ENCODE measurements at places on chromosomes 7 and 10. TPM values are rescaled to one million over a fixed set of nuclear protein-coding genes. Genes with fewer than 3 reads are reported as not detected.
A peak's percentile ranks its signal among the peaks of the same experiment; 100 is the strongest.

GNAT3 gene
- total RNA-seq: not detected

GRCh38 chr7:136045181-136045580 is 68.0 kb upstream of the MTPN start:
- DNase-seq: no peak

- no peak for DNase-seq
These were observed 52.8 kb downstream of the ARHGAP22 start for GRCh38 chr10:48551861-48552591.

SLC26A3 gene
- total RNA-seq: not detected

GRCh38 chr10:94992811-94993210 is 54.4 kb downstream of the CYP2C9 start:
- DNase-seq: no peak

SFMBT2 gene
- 12.4 TPM for total RNA-seq

DNA sequence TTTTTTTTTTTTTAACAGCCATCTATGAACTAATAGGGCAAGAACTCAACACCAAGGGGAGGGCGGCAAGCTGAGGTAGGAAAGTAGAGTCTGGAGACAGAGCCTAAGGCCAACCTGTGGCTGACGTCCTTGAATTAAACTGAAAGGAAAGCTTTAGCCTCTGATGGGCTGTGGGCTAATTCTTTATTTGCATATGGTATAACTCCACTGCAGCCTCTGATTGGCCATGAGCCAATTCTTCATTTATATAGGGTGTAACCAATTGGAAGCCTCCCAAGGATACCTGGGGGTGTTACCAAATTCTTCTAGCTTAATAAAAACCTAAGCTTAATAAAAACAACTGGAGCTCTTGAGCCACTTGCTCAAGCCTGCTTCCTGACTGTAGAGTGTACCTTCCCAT is 10.3 kb downstream of the TYW1 start:
- DNase-seq: no peak

ATP6V0A4 gene
- total RNA-seq: not detected

GARIN1A gene
- total RNA-seq: 2.9 TPM

DNA sequence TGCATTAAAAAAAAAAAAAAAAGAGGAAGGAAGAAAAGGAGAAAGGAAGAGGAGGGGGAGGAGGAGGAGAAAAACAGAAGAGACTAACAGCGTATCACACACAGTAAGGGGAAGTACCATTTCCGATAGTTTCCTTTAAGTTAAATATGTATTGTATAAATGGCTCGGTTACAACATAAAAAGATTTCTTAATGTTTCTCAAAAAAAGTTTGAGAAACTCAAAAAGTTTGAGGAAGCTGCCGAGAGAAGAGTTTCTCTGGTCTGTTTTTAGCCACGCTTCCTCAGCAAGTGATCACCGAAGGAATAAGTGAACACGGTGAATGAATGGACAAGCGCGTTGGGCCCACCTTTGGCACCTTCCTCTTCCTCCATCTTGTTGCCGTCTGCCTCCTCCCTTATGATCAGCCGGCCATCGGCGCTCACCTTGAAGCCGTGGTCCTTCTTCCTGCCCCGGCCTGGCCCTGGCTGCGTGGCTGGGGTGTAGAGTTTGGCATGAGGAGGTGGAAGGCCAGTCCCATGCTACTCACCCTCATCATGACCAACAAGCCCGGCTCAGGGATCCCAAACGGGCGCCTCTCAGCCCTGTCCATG is 31.3 kb upstream of the FRAT2 start:
- DNase-seq: no peak

GRCh38 chr10:22698941-22699440 is 15.4 kb downstream of the PIP4K2A start:
- DNase-seq: no peak

DNA sequence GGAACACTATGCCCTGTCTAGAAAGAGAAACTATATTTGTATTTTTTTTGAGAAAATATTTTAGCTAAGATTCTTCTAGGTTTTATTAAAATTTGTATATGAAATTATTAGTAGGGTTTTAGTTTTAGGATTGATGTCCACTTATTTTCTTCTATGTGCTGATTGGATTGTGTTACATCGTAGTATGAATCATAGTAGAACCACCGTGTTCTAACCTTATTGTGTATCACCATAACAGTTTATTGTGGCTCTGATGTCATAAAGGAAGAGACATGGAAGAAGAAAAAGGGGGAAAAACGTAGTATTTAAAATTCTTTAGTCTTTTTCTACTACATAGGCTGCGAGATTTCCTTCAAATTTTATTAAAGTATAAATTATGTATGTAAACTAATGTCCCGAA is 1.9 kb downstream of the AGBL3 start:
- DNase-seq: no peak

DNA sequence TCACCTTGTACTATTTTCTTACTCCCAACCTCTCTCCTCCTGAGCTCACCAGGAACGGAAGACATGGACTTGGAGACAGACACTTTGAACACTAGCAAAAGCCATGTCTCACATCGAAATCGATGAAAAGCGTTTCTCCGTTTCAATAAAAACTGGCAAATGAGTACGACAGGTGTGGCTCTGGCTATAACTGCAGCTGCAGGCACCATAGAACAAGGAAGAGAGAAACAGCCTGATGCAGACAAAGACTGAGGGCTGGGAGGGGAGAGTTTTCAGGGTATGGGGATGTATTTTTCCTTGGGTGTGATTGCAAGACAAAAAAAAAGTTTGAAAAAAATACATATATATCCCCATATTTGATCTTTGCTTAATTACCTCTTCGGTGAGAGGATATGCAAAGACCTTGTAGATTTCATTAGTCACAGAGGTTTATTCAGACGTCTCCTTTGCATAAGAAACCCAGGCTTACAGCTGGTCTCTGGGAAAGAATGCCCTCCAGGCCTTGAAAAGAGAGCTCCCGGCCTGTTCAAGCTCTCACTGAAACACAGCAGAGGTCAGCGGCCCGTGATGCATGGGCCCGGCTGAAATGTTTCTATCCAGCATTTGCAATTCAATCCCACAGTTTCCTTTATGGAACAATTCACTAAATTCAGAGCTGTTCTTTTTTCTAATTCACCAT is 63.1 kb downstream of the TLL2 start:
- DNase-seq: no peak

NKX1-2 gene
- not detected for total RNA-seq

GRCh38 chr7:16915405-16915804 is 33.6 kb upstream of the AGR3 start:
- no peak for DNase-seq

GRCh38 chr7:7820409-7820808 is 102.0 kb upstream of the RPA3 start:
- no peak for DNase-seq

PILRA gene
- 15.3 TPM for total RNA-seq

GRCh38 chr7:157685430-157686284 is 348.9 kb downstream of the DNAJB6 start:
- peak; percentile 63 for DNase-seq

- DNase-seq: no peak
These were observed 658 bp upstream of the FZD8 start for GRCh38 chr10:35642793-35643114.

DNA sequence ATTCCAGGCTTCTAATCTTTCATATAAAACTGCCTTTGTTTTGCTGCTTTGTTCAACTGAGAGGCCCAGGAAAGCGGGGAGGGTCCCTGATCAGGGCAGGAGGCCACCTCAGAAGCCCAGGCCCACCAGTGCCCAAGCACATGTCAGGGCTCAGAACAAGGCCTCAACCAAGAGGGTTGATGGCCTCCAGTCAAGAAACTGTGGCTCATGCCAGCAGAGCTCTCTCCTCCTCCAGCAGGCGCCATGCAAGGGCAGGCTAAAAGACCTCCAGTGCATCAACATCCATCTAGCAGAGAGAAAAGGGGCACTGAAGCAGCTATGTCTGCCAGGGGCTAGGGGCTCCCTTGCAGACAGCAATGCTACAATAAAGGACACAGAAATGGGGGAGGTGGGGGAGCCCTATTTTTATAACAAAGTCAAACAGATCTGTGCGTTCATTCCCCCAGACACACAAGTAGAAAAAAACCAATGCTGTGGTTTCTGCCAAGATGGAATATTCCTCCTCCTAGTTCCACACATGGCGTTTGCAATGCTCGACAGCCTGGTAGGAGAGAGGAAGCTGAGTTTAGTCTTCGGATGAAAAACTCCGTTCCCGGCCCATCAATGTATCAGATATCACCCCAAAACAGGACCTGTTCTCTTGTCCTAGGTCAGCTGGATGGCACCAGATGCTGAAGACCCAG is 34.0 kb downstream of the PSAP start:
- DNase-seq: no peak

HTR5A gene
- total RNA-seq: not detected

GRCh38 chr10:99914236-99914635 is 95.5 kb downstream of the DNMBP start:
- no peak for DNase-seq

- DNase-seq: no peak
These were observed 339.0 kb downstream of the GPR37 start for GRCh38 chr7:124426621-124427020.

LGI1 gene
- total RNA-seq: not detected
